DMS79 (cell line): ENCODE measurements at places on chromosomes 3 and 15.

DNA sequence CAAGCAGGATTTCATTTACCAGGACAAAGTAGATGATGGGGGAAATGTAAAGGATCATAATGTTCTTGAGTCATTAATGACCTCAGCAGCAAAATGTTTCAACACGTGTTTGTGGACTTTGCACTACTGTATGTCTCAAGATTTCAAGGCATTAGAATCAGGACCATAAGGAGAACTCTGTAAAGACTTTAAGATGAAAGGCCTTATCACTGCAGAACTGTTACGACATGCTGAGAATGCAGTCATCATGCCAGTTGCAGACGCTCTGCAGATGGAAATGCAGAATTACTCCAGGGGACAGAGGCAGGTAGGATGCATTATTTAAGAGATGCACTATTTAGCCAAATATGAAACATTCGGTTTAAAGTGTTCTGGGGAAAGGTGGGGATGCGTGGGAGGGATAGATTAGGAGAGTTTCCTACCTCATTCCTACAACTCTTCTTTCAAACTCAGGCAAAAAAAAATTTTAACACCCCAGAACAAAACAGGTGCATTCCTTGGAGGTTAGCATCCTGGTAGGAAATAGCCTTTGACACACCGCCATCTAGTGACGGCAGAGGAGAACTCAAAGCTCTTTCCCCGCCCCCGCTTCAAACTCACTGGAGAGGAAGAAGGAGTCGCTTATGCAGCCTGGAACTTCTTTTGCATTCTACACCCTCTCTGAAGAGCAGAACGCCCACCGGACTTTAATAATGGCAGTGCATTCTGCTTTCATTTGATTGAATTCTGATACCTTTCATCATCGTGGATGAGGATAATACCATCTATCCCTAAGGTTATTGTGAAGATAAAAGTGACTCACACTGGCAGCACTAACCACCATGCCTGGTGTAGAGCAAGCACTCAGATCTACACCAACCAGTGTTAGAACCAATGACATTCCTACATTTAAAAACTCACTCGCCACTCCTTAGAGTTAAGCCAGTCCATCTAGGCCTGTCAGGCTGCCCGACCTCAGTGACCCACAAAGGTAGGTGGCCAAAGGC lies 43.1 kb upstream of the TOPAZ1 start:
- DNase-seq: no peak

- peak; percentile 22 for DNase-seq
Measured at GRCh38 chr3:136193278-136194054, 2.7 kb downstream of the MSL2 start.

GRCh38 chr15:38325648-38325990 lies 73.0 kb downstream of the SPRED1 start:
- DNase-seq: no peak

GRCh38 chr15:99431661-99432091 lies 134.1 kb upstream of the MEF2A start:
- DNase-seq: no peak
